ENCODE measurements at places on chromosomes 1 and 21.

- no peak for DNase-seq
These were observed 2.1 kb downstream of the GALNT2 start for GRCh38 chr1:230068952-230069684.

DNA sequence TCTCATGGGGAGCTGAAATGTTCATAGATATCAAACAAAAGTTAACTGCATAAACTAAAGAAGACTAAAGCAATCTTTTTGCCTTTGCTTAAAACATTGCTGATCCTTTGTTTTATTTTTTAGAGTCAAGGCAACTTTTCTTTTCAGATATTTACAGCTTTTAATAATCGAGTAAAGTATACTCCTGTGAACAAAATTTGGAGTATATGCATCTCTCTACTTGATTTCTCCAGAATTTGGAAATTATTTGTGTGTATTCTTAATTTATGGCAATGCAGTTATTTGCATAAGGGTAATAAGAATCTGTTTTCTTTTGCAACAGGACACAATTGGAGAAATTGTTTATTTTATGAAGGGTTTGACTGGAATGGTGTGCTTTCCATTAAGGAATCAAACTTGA is 4.2 kb upstream of the AQP10 start:
- DNase-seq, result no peak

GRCh38 chr21:46543306-46543705 is 61.6 kb downstream of the S100B start:
- no peak for DNase-seq

GRCh38 chr1:43329995-43330751 is 7.4 kb upstream of the MPL start:
- no peak for DNase-seq

DNA sequence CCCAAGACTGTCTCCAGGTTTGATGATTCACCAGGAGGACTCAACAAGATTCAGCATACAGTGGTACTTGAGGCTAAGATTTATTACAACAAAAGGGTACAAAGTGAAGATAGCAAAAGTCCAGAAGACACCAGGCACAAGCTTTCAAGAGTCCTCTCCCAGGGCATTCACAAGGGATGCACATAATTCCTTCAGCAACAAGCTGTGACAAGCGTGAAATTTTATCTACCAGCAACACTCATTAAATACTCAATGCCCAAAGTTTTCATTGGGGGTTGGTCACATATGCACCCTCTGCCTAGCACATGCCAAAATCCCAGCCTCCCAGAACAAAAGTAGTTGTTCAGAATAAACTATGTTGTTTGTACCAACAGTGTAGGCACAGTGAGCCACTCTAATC is 62.3 kb downstream of the PRKACB start:
- DNase-seq, result no peak

DNA sequence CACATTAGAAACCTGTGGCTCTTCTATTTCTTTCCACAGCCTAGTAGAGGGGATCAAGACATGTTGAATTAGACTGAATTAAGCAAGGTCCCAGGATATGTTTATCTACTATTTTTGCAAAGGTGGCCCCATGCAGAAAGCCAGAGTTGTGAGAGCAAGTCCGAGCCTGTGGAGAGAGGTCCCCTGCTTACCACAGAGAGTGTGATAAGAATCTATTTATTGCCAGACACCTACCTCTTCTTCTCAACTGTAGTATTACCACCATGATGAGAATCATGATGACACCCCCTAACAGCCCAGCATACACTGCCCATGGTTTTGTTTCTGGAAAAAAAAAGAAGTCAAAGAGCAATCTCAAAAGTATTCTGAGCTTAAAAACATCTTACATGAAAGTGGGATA is 23.0 kb downstream of the SLAMF1 start:
- no peak for DNase-seq

GRCh38 chr1:46199233-46199749 is 1.1 kb upstream of the POMGNT1 start:
- DNase-seq, result no peak

DNA sequence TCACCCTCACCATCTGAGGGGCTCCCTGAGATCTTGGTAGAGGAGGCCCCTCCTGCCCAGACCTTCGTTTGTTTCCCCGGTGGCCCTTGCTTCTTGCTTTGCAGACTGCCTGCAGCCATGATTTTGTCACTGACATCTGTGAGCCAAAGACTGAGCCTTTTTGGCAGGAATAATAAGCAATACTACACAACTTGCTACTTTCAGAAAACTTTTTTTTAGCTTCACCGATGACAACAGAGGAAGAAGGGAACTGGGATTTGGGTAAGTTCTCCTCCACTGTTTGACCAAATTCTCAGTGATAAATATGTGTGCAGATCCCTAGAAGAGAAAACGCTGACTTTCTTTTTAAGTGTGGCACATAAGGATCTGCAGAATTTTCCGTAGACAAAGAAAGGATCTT is 11.7 kb upstream of the CD101 start:
- DNase-seq, result no peak

GRCh38 chr21:34018910-34019309 is 54.5 kb upstream of the MRPS6 start:
- DNase-seq, result no peak

DNA sequence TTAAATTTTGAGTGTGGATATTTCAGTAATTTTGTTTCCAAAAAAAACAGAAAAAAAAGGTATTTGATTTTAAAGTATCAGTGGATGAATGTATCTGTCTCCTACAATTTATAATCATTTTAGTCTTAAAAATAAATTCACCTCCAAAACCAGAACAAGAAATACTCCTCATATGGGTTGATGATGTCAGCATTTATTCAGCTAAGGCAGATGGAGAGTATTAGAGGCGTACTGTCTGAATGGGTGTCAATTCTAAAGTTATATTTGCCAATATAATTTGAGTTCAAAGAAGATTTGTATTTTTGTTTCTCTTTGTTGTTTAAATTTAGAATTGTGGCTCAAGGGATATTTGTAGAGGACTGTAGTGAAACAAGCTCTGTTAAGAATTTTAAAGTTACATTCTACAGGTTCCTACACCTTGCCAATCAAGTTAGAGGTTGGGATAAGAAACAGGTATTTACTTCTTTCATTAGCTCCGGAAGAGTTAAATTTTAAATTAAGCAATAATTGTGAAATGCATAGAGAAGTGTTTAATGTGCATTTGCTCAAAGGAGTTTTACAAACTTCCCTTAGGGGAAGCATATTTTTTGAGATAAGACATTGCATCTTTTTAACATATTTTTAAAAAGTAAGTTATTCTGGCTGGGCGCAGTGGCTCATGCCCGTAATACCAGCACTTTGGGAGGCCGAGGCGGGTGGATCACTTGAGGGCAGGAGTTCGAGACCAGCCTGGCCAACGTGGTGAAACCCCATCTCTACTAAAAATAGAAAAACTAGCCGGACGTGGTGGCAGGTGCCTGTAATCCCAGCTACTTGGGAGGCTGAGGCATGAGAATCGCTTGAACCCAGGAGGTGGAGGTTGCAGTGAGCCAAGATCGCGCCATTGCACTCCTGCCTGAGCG is 1.2 kb downstream of the PLA2G4A start:
- DNase-seq, result no peak

- DNase-seq, result no peak
These were observed 8.8 kb downstream of the PADI1 start for GRCh38 chr1:17213782-17214148.

GRCh38 chr1:17805869-17806684 is 50.9 kb downstream of the ACTL8 start:
- no peak for DNase-seq

- no peak for DNase-seq
These were observed 218.7 kb upstream of the FGGY start for GRCh38 chr1:59078070-59078800.
